MCF 10A (cell line): ENCODE measurements at places on chromosomes 5 and 9. TPM values are rescaled to one million over a fixed set of nuclear protein-coding genes. Genes with fewer than 3 reads are reported as not detected.

DOCK8 gene
- total RNA-seq: 5.2 and 5.7 TPM in 2 replicates

ADAMTS13 gene
- total RNA-seq: 4.1 and 6.1 TPM in 2 replicates

CCDC192 gene
- not detected in 2 replicates for total RNA-seq

UNC5A gene
- total RNA-seq: 0.22 and 0.51 TPM in 2 replicates

KCNIP1 gene
- total RNA-seq: not detected in 2 replicates
